ENCODE measurements at places on chromosomes 13 and 19.
A peak's percentile ranks its signal among the peaks of the same experiment; 100 is the strongest.

DNA sequence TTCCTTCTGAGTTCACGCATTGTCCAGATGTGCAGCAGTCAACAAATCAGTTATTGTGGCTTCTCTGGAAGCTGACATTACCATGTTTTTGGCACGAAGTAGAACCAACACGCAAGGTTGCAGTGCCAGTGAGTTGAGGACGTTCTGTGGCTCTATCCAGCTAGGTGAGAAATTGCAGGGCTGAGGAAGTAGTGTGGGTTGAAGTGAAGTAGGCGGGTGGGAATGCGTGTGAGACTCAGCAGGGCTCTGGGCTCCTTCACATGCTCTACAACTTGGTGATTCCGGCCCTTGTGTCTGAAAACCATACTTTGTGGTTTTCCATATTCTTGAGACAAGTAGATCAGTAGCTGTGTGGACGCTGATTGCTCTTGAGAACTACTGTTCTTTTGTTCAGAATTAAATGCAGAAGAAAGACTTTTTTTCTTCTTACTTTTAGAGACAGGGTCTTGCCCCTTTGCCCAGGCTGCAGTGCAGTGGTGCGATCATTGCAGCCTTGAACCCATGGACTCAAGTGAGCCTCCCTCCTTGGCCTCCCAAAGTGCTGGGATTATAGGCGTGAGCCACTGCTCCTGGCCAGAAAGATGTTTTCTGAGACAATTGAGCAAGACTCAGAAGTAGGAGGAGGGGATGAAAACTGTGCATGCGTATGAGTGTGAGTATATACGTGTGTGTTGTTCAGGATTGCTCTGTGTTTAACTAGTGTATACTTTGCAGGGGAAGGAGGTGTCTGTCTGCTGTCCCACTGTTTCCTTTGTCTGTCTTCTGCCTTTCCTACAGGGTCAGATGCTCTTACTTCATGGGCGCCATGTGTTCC, 46.2 kb downstream of the GATAD2A start:
- no peak for DNase-seq

DNA sequence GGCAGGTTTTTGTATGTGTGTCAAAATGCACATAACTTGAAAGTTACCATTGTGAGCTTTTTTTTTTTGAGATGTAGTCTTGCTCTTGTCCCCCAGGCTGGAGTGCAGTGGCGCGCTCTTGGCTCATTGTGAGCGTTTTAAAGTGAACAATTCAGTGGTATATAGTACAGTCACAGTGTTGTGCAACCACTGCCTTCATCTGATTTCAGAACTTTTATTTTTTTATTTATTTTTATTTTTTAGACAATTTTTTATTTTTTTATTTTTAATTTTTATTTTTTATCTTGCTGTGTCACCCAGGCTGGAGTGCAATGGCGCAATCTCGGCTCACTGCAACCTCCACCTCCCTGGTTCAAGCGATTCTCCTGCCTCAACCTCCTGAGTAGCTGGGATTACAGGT, 15.0 kb downstream of the SLC25A42 start:
- DNase-seq = no peak

- DNase-seq = no peak
These were observed 1.2 kb upstream of the TOMM40 start for GRCh38 chr19:44889830-44890365.

GRCh38 chr19:49831592-49831991, 13.5 kb downstream of the MED25 start:
- no peak for DNase-seq

DNA sequence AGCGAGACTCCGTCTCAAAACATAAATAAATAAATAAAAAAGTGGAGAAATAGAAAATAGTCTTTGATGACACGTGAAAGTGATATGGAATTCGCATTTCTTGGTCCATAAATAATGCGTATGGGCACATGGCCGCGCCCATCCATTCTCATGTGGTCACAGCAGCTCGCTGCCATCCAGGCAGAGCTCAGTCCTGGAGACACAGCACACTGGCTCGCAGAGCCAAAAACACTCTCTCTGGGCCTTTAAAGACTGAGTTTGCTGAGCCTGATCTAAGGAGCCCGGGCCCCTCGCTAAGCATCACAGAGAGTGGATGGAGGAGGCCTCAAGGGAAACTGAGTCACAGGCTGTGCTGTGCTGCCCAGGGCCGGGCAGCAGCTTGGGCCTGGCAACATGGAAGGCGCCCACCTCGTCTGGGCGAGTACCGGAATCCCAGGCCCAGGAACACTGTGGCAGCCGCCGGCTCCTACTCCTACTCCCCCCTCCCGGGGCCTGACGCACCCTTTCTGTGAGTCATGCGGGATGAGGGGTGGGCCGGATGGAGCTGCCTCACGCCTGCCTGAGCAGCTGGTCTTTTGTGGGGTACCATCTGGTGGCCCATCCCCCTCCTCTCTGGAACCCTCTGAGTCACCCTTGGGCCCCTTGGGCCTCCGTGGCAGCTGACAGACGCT, 28.9 kb upstream of the CACTIN start:
- DNase-seq = peak; percentile 95

GRCh38 chr13:22925881-22926747, 254.7 kb upstream of the SGCG start:
- DNase-seq = no peak

- DNase-seq = no peak
These were observed 64.1 kb downstream of the ZNF429 start for GRCh38 chr19:21569494-21569865.

- peak; percentile 3 for DNase-seq
These were observed at the start of gene RUBCNL for GRCh38 chr13:46387064-46387851. RUBCNL (minus strand) TSS chr13:46387252; CDS start chr13:46372475, 14,777 bp downstream.

DNA sequence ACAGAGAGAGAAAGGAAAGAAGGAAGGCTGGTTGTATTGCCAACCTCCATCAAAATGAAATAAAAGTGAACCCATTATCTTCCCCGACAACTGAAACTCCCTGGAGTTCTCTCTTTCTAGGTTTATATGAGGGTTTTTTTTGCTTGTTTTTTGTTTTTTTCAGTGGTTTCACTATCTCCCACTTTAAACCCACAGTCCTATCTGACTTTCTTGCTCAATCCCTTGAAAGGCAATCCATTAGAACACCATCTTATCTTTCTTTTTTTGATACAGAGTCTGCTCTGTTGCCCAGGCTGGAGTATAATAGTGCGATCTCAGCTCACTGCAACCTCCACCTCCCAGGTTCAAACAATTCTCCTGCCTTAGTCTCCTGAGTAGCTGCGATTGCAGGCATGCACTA, 158.0 kb upstream of the MIR17HG start:
- DNase-seq = no peak

Data from SJSA1 (cell line).